Fibroblast of lung (primary cell): ENCODE measurements at places on chromosomes 16 and 17.

- DNase-seq = peak; percentile 91
Observed at GRCh38 chr17:59825533-59826322, 67.0 kb downstream of the TUBD1 start.

DNA sequence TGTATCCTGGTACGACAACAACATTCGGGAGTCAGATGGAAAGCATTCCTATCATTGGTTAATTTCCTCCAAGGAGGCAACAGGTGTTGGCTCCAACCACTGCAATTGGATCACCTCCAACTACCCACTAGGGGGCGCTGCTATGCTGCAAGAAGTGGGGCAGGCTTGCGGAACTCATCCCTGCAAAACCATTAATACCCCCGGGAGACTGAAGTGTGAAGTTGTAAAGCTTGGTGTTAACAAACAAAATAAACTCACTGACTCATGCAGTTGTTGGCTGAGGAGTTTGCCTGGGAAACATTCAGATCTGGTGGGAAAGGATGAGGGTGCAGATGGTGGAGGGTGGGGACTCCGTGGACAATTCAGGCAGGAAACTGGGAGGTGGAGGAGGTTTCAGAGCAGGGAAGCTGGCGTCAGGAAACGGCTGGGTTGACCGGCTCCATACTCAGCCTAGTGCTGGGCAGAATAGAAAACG is 84.9 kb downstream of the HS3ST2 start:
- DNase-seq = peak; percentile 65

GRCh38 chr17:59842901-59843652 is 49.7 kb downstream of the TUBD1 start:
- peak; percentile 97 for DNase-seq

- DNase-seq = no peak
Observed at GRCh38 chr16:83806731-83807130, 1.0 kb upstream of the HSBP1 start.

DNA sequence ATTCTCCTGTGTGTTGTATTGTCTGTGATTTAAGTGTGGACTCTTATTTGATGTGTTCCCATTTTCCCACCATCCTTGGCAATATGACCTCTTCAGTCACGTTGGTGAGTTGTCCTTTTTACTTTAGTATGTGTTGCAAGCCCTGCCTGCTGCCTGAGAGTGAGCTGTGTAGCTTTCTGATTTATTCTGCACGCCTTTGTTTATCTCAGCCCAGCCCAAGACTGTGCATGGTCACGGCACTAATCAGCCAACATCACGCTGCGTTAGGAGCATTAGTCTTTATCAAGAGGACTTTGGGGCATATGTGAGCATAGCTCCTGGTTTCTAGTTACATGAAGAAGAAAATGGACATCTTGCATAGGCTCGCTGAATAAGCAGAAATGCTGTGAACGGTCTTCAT is 6.0 kb downstream of the TOM1L1 start:
- DNase-seq = no peak

- no peak for DNase-seq
Observed at GRCh38 chr16:88416686-88417085, 33.9 kb downstream of the ZNF469 start.
